ENCODE measurements at places on chromosomes 12 and 14.
A peak's percentile ranks its signal among the peaks of the same experiment; 100 is the strongest.

- DNase-seq = no peak
These were observed 798.0 kb upstream of the MGAT4C start for GRCh38 chr12:87054226-87054625.

DNA sequence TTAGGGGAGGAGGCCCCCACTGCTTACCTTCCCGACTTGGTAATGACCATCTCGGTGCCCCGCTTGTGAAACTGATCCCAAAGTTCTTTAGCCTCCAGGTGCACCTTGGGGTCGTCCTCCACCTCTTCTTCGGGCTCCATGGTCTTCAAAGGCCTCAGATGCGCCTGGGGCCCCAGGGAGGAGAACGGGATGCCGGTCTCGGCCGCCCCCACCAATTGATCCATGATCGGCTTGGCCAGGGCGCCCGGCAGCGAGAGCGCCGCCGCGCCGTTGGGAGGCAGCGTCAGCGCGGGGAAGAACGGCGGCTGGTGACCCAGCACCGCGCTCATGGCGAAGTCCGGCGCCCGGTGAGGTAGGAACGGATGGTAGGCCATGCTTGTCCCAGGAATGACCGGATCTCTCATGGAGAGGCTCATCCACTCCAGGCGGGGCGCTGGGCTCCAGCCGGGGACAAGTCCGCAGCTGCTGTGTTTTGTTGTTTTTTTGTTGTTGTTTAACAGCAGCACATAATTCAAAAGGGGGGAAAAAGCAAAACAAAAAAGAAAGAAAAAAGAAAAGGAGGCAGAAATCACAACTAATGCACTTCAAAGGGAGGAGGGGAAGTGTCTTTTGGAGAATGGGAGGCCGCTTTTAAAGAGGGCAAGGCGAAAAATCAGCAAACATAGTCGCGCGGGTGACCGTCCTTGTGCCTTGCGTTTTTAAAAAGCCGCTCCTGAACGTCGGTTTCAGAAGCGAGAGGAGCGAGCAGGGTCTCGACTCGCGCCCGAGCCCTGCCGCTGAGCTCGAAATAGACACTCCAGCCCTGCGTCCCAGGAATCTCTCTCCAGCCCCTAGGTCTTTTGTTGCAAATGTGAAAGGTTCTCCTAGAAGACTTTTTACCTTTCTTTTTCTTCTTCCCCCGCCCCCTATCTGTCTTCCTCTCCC is 928 bp downstream of the TBX3 start:
- DNase-seq = peak; percentile 56

DNA sequence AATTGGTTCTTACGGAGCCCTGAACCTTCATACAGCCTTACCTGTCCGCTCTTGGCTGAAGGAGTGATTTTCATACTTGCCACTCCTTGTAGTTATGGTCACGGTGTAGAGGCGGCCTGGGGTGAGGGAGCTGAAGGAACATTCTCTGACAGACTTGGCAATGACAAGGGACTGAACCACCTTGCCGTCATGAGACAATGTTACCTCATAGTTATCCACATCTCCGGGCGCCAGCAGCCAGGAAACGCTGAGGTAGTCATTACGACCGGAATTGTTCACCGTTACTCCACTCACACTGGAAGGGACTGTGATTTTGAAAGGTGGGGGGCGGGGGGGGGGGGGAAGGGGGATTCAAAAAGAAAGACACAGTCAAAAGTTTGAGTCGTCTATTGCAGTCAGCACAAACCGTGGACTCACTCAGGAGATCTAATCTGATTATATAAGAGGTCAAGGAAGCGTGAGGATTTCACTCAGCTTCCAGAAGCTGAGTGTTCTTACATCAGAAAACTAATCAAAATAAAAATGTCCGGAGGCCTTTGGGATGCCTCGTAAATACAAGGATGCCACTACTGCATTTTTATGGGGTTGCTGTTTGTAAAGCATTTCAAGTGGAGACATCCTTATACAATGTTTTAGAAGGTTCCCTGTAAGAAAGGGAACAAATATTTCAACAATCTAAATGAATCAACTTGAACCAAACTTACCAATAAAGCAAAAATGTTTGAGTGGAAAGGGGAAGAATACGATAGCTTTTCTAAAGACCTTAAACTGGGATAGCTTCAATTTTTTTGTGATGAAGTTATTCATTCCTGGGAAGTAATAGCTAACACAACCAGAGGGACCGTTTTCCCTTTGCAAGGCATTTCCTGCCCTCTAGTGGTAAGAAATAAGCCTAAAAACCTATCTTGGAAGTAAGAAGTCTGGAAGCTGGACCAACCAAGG is 60.6 kb downstream of the PTPRB start:
- DNase-seq = peak; percentile 88

DNA sequence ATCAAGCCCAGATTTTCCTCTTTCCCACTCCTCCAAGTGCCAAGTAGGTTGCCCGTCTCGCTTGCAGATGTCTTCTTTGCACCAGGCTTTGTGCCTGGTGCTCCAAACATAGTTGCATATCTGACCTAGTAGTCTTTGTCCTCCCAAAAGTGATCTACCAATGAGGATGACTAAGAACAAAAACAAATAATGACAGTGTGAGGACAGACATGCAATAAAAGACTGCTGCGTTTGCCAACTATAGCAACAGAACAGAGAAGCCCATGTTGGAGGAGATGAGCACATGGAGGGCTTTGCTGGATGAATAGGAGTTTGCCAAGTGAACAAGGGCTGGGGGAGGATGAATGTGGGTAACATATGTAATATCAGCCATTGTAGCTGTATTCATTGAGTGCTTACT is 15.6 kb downstream of the DTX1 start:
- DNase-seq = no peak

GRCh38 chr12:8860165-8860961 is 37.9 kb downstream of the A2ML1 start:
- DNase-seq = peak; percentile 58

DNA sequence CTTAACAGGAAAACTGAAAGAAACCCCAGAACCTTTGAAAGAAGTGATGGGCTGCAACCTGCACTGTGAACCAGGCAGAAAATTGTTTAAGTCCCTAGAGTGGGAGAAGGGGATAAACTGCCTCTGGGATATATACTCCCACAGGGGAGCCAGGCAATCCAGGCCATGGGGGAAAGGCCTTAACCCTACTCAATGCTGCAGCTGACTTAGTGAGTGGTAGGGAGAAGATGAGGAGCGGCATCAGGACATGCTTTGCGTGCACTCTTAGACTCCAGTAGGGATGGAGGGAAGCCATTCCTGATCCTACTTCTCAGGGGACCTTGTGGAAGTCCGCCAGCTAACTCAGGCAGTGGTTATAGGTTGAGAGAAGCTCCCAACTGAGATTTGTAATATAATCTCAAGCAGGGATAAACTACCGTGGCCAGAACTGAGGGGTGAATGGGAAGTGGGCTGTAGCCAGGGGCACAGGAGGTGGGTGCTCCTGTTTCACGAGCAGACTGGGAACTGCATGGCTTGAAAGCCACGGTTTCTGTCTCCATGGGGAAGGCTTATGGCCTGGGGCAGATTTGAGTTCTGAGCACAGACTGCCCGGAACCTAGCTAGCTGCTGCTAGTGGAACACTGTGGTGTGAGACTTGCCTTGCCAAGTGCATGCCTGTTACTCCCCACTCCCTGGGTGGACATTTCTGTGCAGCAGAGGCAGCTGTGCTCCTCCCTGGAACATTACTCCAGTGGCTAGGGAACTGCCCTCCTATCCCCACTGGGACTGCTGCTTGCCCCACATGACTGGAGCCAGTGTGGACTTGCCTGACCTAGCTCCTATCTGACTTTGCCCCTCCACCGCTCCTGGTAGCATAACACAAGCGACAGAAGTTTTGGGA is 119.2 kb upstream of the SCAF11 start:
- no peak for DNase-seq

DNA sequence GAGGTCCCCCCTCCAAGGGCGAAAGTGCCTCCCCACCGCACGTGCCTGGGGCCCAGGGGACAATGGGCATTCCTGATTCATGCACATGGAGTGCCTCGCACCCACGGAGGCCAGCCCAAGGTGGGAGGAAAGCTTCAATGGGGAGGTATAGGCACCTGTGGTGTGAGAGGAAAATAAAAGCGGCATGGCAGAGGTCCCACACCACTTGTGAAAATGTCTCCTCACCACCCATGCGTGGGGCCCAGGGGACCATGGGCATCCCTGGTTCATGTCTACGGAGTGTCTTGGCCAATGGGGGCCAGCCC is 384.7 kb downstream of the ALG10 start:
- DNase-seq = no peak

- no peak for DNase-seq
These were observed 291.4 kb downstream of the PCNX1 start for GRCh38 chr14:71198687-71199086.

DNA sequence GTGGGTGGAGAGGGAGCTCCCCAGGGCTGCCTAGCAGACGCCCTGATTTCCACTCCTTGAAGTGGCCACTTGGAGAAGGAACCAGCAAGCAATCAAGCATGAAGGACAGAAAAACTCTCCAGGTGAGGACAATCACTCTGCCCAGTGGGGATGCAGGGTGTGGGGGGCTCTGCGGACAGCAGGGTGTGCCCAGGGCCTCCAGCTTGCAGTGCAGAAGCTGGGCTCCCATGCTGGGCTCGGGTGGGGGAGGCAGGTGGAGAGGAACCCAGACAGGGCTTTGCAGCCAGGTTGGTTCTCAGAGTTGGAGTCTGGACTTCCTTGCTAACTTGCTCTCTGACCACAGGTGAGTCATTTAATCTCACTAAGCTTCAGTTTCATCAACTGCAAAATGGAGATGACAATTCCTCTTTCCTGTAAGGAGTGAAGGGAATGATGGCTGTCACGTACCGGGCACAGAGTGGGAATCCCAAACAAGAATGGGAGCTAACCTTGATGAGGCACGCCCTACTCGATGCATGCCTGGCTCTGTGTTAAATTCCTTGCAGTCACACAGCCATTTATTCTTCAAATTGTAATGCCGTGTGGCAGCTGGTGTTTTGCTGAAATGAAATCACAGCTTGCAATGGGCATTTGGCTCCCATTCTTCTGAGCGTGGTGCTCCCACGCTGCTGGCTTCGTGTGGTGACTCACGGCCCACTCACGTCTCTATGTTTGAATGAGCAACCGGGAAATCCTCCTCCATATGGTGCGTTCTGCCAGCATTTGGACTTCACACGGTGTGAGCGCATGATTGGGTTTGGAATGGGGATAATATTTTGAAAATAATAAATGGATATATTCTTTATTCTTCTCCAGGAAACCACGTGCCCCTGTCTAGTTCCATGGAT is 75.2 kb downstream of the PRIMA1 start:
- DNase-seq = peak; percentile 35

DNA sequence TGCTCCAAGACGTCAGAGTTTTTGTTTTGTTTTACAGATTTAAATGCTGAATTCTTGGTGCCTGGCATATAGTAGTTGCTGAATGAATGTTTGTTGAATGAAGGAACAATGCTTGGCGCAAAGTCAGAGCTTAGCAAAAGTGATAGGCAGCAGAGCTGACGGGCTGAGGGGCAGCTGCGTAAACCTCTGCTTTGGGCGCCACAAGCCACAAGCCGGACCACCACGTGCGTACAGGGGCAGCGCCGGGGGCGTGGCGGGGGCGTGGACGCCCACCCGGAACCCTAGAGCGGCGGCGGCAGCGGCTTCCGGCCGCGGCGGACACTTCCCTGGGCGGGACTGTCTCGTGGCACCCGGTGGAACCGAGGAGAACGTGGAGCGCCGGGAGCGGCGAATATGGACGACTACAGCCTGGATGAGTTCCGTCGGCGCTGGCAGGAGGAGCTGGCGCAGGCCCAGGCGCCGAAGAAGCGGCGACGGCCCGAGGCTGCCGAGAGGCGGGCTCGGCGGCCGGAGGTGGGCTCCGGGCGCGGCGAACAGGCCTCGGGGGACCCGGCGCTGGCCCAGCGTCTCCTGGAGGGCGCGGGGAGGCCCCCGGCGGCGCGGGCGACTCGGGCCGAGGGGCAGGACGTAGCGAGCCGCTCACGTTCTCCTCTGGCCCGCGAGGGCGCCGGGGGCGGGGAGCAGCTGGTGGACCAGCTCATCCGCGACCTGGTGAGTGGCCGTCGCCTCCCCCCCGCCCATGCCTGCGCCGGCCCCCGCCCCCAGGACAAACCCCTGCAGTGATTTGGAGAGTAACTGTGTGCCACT is at the start of gene FBXW8:
Gene FBXW8 (plus strand): TSS at position 306 of the 807 bp plus-strand sequence. CDS start 88 bp downstream, at position 394.
- DNase-seq = peak; percentile 89

GRCh38 chr14:70891737-70892136 is 15.5 kb upstream of the PCNX1 start:
- DNase-seq = no peak

- DNase-seq = no peak
These were observed 208.8 kb downstream of the EPS8 start for GRCh38 chr12:15580431-15580830.

DNA sequence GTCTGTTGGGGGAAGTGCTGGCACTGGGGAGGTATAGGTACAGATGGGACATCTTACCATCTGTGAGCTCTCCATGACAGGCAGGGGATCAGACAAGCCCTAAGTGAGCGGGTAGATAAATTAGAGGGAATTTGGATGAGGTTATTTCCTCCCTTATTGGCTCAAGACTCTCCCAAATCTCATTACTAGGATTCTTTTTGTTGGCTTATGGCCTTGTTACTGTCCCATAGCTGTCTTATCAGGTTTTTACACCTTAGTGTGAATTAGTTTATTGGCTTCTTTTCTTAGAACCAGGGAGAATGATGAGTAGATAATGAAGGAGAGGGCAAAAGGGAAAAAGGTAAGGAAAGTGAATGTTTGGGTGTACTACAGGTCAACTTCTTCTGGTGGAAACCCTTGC is 191.1 kb upstream of the PRICKLE1 start:
- no peak for DNase-seq

DNA sequence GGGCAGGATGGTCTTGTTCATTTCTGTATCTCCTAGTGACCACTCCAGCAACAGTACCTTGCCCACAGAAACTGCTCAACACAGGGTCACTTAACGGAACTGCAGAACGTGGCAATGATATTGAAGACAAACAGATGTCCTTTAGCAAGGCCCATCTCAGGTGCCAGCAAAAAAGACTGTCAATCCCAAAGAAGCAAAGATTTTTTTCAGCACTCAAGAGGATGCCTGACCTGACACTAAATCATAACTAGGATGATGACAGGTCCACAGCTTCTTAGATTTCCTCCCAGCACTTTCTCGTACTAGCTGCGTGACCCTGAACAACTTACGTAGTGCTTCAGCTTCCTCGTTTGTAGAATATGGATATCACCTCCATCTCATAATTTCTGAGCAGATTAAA is 39.4 kb downstream of the ATP2B1 start:
- no peak for DNase-seq

DNA sequence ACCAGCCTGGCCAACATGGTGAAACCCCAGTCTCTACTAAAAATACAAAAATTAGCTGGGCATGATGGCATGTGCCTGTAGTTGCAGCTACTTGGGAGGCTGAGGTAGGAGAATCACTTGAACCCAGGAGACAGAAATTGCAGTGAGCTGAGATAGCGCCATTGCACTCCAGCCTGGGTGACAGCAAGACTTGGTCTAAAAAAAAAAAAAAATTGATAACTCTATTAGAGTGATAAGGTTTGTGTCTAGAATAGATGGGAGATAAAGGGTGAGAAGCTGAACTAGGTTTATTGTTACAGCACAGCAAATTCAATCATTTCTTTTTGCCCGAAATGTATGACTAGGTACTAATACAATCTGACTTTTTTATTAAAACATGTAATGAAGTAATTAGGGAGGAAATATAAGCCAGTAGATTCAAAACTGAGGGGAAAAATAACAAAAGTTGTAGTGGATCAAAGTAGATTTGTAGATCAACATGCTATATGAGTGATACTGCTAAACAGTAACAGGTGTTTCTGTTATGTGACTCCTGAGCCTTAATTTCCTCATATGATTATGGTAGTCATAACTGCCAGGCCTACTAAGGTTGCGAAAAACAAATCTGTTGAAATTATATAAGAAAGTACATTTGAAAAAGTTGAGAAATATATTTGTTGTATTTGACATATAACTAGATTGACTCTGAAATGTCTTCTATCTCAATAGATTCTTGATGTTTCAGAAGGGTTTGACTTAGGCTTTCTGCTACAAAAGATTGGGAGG is 83.6 kb downstream of the WNK1 start:
- no peak for DNase-seq

GRCh38 chr12:118830296-118830695 is 151.0 kb upstream of the SRRM4 start:
- DNase-seq = peak; percentile 84
